Cerebellar nuclear complex (tissue), 1 donor: ENCODE measurements at places on chromosomes 7 and 10.

- no peak for DNase-seq
Measured at GRCh38 chr10:6270951-6271350, 68.2 kb downstream of the PFKFB3 start.

GRCh38 chr10:21257919-21258318 lies 267.6 kb downstream of the SKIDA1 start:
- no peak for DNase-seq

- no peak for DNase-seq
Measured at GRCh38 chr7:8390262-8390626, 43.2 kb upstream of the NXPH1 start.

- no peak for DNase-seq
Measured at GRCh38 chr7:117395743-117396142, 31.6 kb downstream of the ASZ1 start.
